ENCODE measurements at places on chromosomes 1 and 21. TPM values are rescaled to one million over a fixed set of nuclear protein-coding genes. Genes with fewer than 3 reads are reported as not detected.

Gene ASCL5
- total RNA-seq: not detected

Gene TRIM46
- 5.9 TPM for total RNA-seq

Gene ZMYM1
- 17.5 TPM for total RNA-seq

Gene LPAR3
- not detected for total RNA-seq

Gene PTPN7
- not detected for total RNA-seq

Gene CFHR2
- total RNA-seq: not detected

Gene DCDC2B
- not detected for total RNA-seq

Gene FOXD2
- under 0.01 TPM for total RNA-seq

Gene SPRR1A
- total RNA-seq: not detected

Gene SPRR2G
- total RNA-seq: not detected

Gene AADACL4
- total RNA-seq: not detected

Gene MTOR
- total RNA-seq: 47.0 TPM

Gene VHLL
- 0.09 TPM for total RNA-seq

Gene LGR6
- total RNA-seq: not detected

Gene FCGR3A
- total RNA-seq: not detected

Gene ZNF593OS
- not detected for total RNA-seq

Gene RORC
- total RNA-seq: not detected

Gene RGS4
- total RNA-seq: 578 TPM

Gene CASQ2
- not detected for total RNA-seq

Gene KCNJ15
- 0.18 TPM for total RNA-seq

Gene TNFAIP8L2
- not detected for total RNA-seq

Gene LIX1L
- 18.7 TPM for total RNA-seq

Gene CLCN6
- total RNA-seq: 4.0 TPM
